ENCODE measurements at places on chromosomes 3 and 15.

- no peaks in the 10 kb centered on the region for H3K4me1 ChIP-seq
- no peaks in the 10 kb centered on the region for H3K36me3 ChIP-seq
- H3K27me3 ChIP-seq = no peaks in the 10 kb centered on the region
- H3K27ac ChIP-seq = no peak overlapping the region
- DNase-seq = no peak
Measured at GRCh38 chr15:83733691-83734090, 79.8 kb downstream of the ADAMTSL3 start.

- no peaks in the 10 kb centered on the region for H3K27me3 ChIP-seq
- H3K4me1 ChIP-seq = no peaks in the 10 kb centered on the region
- no peak overlapping the region for H3K27ac ChIP-seq
- H3K4me3 ChIP-seq = no peak overlapping the region
- no peaks in the 10 kb centered on the region for H3K36me3 ChIP-seq
- DNase-seq = no peak
Measured at GRCh38 chr3:68787106-68787626, 145.2 kb downstream of the TAFA4 start.

DNA sequence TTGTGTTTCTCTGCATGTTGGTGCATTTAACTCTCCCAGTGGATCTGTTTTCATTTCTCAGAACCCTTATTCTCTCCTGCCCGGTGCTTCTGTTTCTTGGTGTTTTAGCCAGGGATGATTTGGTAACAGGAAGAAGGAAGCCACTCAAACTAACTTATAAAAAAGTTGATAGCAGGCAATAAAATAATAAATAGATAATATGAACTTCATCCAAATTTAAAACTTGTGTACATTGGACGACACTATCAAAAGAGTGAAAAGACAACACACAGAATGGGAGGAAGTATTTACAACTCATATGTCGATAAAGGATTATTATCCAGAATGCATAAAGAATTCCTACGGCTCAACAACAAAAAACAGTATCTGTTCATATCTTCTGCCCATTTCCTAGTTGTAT lies 37.3 kb upstream of the CHRNA7 start:
- DNase-seq = no peak
- H3K4me1 ChIP-seq = no peaks in the 10 kb centered on the region
- no peaks in the 10 kb centered on the region for H3K36me3 ChIP-seq
- H3K27ac ChIP-seq = no peak overlapping the region
- no peak overlapping the region for H3K4me3 ChIP-seq

DNA sequence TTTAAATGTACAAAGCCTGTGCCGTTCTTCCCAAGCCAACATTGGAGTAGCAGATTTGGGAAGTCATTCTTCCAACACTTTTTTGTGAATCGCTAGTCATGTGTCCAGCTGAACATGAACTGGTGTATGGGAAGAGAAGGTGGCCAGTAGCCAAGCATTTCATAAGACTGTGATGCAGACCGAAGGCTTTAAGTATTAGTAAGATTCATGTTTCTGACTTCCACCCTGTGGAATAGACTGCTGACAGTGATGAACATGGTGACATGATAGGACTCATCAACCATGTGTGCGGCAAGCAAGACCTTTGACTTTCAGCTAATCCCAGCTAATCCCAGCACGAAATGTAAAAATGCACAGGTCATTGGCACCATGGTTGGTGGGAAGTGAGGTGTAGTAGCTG lies 48.3 kb upstream of the THSD4 start:
- H3K27me3 ChIP-seq = peaks cover 3% of the 10 kb centered on the region
- no peaks in the 10 kb centered on the region for H3K36me3 ChIP-seq
- H3K4me1 ChIP-seq = no peaks in the 10 kb centered on the region

DNA sequence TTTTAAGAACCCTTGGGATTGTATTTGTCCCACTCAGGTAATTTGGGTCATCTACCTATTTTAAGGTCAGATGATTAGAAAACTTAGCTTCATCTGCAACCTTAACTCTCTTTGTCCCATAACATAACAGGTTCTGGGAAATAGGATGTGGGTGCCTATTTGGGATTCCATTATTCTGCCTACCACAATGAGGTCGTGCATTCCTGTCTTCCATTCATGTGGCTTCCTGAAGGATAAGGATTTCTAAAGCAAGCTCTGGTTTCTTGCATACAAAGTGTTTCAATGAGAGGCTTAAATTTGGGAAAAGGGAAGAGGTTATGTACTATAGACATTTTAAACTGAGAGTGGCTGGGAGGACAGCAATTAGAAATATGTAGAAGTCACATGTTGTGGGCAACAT lies 190.3 kb downstream of the MCTP2 start:
- H3K4me1 ChIP-seq = no peaks in the 10 kb centered on the region
- no peak overlapping the region for H3K4me3 ChIP-seq
- H3K27ac ChIP-seq = no peak overlapping the region

GRCh38 chr15:74324714-74325113 lies 42.7 kb downstream of the CYP11A1 start:
- H3K4me3 ChIP-seq = no peak overlapping the region
- no peak overlapping the region for H3K27ac ChIP-seq

- H3K4me1 ChIP-seq = no peaks in the 10 kb centered on the region
- H3K36me3 ChIP-seq = no peaks in the 10 kb centered on the region
- no peak overlapping the region for H3K27ac ChIP-seq
- no peaks in the 10 kb centered on the region for H3K27me3 ChIP-seq
Measured at GRCh38 chr15:26943866-26944265, 27.1 kb upstream of the GABRG3 start.

GRCh38 chr3:40845447-40845846 lies 320.7 kb downstream of the ZNF621 start:
- H3K27ac ChIP-seq = no peak overlapping the region
- no peak overlapping the region for H3K4me3 ChIP-seq
- no peak for DNase-seq
- no peaks in the 10 kb centered on the region for H3K36me3 ChIP-seq

- no peak overlapping the region for H3K27ac ChIP-seq
- H3K4me3 ChIP-seq = no peak overlapping the region
- H3K36me3 ChIP-seq = no peaks in the 10 kb centered on the region
- DNase-seq = no peak
- H3K27me3 ChIP-seq = no peaks in the 10 kb centered on the region
- H3K4me1 ChIP-seq = no peaks in the 10 kb centered on the region
Measured at GRCh38 chr3:166304584-166304983, 467.4 kb upstream of the BCHE start.

DNA sequence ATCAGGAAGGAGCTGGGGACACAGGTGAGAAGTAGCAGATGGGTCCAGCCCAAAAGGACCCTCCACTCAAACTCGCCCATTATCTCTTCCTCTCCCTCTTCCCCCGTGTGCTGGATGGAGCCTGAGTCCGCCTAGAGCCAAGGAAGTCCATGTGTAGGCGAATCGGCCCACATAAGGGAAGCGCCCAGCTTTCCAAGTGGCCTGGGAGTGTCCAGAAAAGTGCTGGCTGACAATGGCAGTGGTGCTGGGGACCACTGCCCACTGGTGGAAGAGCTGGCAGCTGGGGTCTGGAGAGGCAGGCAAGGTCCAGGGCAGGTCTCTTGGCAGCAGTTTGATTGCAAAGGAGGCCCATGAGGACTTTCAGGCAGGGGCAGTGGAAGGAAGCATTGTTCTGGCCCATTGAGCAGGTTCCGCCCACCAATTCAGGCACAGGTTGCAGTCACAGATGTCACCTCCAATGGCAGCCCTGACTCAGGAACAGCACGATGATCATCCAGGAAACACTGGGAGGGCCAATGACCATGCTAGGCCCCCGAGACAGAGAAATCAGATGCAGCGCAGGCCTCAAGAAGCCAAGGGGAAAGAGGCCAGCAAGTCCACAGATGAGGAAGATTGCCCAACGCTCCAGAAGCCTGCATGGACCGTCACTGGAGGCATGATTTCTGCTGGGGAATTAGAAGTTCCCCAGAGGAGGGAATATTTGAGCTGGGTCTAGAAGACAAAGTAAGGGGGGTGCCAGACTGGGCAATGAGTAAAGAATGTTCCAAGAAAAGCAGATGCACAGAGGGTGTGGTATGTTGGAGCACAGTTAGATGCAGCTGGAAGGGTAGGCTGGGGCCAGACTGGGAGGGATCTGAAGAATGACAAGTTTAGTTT lies 3.0 kb downstream of the MFGE8 start:
- no peaks in the 10 kb centered on the region for H3K36me3 ChIP-seq
- no peaks in the 10 kb centered on the region for H3K27me3 ChIP-seq
- H3K4me1 ChIP-seq = peaks cover 11% of the 10 kb centered on the region
- no peak overlapping the region for H3K4me3 ChIP-seq

- no peaks in the 10 kb centered on the region for H3K27me3 ChIP-seq
- DNase-seq = peak; percentile 19
- H3K4me3 ChIP-seq = no peak overlapping the region
- H3K4me1 ChIP-seq = no peaks in the 10 kb centered on the region
- no peaks in the 10 kb centered on the region for H3K36me3 ChIP-seq
- H3K27ac ChIP-seq = no peak overlapping the region
Measured at GRCh38 chr15:75836959-75837334, 6.3 kb upstream of the UBE2Q2 start.

All from effector memory CD4-positive, alpha-beta T cell (primary cell).